ENCODE measurements at places on chromosomes 1 and 21. TPM values are rescaled to one million over a fixed set of nuclear protein-coding genes. Genes with fewer than 3 reads are reported as not detected.

S100A9 gene
- total RNA-seq = 61.2 TPM

ASCL5 gene
- not detected for total RNA-seq

DNA sequence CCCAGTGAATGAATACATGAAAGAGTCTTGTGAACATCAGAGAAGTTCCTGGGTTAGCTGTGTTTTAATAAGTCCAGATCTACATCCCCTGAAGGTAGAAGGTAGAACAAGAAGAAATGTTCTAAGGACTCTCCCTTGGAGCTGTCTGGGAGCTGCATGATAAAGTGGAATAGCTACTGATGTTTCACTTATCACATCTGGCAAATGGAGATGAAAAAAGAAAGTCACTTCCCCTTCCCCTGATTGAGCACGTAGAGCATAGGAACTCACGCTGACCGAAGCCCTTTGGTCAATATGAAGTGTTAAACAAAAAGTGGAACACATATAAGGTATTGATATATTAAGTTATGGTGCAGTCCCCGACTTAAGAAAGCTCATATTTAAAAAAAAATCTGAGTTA is 53.2 kb upstream of the PARP1 start:
- no peak overlapping the region for H3K4me3 ChIP-seq
- no peaks in the 10 kb centered on the region for H3K4me1 ChIP-seq
- DNase-seq = no peak
- H3K27ac ChIP-seq = no peak overlapping the region

- H3K4me1 ChIP-seq = peaks cover 98% of the 10 kb centered on the region
- no peaks in the 10 kb centered on the region for H3K27me3 ChIP-seq
- H3K36me3 ChIP-seq = no peaks in the 10 kb centered on the region
- DNase-seq = no peak
- H3K27ac ChIP-seq = peak overlapping the region; percentile 97
These were observed 8.6 kb downstream of the WLS start for GRCh38 chr1:68223687-68224086.

COA6 gene
- 15.6 TPM for total RNA-seq

GRCh38 chr1:33378976-33379375 is 51.9 kb downstream of the PHC2 start:
- no peak for DNase-seq
- no peaks in the 10 kb centered on the region for H3K36me3 ChIP-seq
- no peak overlapping the region for H3K27ac ChIP-seq
- peaks cover 46% of the 10 kb centered on the region for H3K4me1 ChIP-seq
- H3K27me3 ChIP-seq = no peaks in the 10 kb centered on the region
- no peak overlapping the region for H3K4me3 ChIP-seq

C1orf94 gene
- total RNA-seq = not detected

DNA sequence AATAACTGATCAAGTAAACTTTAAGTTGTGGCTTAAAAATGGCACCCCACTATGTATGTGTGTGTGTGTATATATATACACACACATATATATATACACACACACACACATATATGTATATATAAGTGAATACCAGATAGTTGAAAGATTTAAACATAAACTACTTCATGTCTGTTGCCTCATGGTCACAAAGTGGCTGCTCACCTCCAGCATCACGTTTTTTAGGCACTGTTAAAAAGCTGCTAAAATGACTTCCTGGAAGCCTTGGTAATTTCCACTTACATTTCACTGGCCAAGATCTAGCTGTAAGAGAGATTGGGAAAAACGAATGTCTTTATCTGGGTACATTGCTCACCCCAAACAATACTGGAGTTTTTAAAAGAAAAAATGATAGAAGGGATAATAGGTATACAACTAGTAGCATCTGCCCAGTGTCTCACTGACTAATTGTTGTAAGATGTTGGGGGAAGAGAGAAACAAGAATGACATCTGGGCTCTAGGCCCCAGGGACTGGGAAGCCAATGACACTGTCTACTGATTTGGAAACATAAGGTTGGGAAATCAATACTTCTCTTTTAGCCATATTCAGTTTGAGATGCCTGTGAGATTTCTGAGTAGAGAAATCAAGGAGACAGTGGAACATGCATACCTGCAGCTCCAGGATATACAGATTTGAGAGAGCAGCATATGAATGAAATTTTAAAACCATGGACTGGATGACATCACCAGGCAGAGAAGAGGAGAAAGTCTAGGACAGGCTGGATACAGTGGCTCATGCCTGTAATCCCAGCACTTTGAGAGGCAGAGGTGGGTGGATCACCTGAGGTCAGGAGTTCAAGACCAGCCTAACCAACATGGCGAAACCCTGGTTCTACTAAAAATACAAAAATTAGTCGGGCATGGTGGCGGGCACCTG is 42.8 kb downstream of the CLDN14 start:
- no peak overlapping the region for H3K27ac ChIP-seq
- H3K4me3 ChIP-seq = no peak overlapping the region
- no peak for DNase-seq

Measured in esophagus muscularis mucosa (tissue), 4 donors.